CD4-positive, alpha-beta T cell treated with Interleukin-1 beta for 1 hour (primary cell): ENCODE measurements at places on chromosomes 2 and 18.
A peak's percentile ranks its signal among the peaks of the same experiment; 100 is the strongest.

GRCh38 chr18:13108330-13108729, 110.2 kb upstream of the LDLRAD4 start:
- DNase-seq: no peak

DNA sequence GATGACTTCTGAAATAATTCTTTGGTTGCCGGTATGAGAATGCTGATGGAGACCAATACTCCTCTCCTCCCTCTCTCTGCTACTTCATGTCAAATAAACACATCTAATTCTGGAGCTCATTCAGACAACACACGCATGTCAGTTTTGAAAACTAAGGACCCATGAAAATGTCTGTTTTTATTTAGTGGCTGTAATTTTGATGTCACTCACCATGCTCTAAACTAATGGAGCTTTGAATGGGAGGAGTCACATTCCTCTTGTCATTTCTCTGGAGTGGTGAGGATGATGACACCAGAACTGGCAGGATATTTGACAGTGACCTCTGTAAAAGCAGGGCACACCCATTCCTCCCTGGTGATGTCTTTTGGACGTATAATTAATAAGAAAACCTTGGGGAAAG, 163.0 kb downstream of the PHLPP1 start:
- no peak for DNase-seq

- no peak for DNase-seq
Measured at GRCh38 chr18:13246591-13246990, 28.0 kb downstream of the LDLRAD4 start.

DNA sequence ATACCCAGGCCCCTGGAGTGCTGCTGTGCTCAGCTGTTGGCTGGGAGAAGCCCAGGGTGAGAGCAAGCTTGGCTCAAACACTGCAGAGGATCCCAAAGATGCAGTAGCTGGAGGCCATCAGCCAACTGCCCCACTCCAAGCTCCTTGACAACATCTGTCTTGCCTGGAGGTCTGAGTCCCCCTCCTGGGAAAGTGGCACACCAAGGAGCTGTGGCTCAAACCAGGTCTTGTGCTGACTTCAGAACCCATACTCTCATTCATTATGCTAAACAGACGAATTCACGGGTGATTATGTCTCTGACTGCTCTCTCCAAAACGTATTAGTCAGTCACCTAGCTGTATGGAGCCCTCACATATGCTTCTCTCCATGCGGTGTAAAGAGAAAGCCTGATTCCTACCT, 206.1 kb downstream of the TTC32 start:
- no peak for DNase-seq

DNA sequence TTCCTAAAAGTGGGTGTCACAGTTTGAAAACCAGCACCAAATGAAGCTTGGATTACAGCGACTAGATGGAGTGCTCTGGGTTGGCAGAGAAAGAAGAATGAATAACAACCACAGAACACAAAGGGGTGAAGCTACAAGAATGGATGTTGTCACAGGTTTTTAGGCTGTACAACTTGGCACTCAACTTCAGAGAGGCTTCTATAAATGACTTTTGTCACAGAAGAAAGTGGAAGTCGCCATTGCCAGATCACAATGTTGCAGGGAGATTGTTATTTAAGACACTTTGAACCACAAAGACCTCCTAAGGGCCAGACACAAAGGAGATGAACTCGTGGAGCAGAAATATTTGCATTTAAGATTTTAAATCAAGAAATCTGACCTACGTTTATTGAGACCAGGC, 354.2 kb downstream of the CDH7 start:
- no peak for DNase-seq

GRCh38 chr2:133223226-133223625, 345.0 kb downstream of the NCKAP5 start:
- no peak for DNase-seq

DNA sequence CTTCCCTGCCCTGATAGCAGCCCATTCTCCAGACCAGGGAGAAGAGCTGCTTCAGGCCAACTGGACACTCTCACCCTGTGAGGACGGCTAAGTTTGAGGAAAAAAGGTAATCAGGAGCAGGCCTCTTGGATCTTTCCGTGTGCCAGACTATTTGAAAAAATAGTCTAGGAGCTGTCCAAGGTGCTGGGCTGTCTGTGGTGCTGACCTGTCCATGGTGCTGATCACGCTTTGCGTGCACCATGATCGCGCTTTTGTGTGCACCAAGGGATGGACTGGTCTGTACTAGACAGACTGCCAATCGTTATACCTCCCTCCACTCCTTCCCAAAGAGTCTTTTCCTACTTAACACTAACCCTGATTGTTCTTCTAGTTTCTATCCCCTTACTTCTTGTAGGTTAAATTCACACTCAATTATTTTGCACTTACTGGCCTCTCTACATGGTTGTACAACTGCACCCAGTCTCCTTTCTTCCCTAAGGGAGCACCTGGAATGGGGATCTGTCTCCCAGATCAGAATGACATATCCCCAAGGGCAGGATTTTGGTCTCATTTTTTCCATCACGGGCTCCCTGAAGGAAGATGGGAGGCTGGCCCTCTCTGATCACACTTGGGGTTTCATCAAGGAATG, 295.4 kb downstream of the CELF4 start:
- DNase-seq: no peak

- no peak for DNase-seq
Measured at GRCh38 chr2:166230024-166230723, 102.4 kb upstream of the SCN1A start.

- no peak for DNase-seq
Measured at GRCh38 chr2:165776796-165777195, 17.3 kb downstream of the GALNT3 start.

DNA sequence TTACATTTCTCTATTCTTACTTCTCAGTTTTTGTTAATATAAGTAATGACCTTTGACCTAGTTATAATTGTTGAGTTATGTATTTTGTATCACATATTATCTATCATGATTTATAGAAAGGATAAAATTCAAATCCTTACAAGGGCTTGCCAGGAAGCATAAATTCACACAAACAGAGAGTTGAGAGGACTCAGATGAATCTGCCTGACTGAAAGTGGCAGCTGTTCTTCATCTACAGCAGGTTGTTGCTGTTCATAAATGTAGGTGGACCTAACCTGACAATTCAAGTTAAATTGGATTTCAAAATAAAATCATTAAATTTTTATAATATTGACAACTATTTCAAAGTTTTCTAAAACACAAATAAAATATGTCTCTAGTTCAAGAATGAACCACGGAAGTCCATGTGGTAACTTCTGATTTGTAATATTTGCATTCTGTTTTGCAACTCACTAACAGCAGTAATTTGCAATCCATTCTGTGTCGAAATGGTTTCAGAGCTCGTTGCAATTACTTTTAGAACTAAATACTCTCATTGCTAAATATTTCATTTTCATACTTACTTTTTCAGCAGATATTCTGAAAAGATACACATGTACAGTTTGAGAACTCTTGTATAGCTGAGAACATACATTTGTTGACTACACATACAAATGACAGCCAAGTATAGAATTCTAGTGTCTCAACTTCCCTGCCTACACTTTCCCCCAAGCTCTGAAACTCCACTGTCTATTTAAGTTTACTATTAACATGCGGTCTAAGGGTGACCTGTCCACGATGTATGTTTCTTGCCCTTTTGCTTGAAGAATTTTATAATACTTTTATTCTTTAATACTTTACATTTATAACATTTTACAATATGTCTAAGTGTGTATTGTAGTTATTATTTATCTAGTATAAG, 25.7 kb downstream of the SCN7A start:
- no peak for DNase-seq

GRCh38 chr18:35730691-35731370, 149.3 kb downstream of the GALNT1 start:
- no peak for DNase-seq

DNA sequence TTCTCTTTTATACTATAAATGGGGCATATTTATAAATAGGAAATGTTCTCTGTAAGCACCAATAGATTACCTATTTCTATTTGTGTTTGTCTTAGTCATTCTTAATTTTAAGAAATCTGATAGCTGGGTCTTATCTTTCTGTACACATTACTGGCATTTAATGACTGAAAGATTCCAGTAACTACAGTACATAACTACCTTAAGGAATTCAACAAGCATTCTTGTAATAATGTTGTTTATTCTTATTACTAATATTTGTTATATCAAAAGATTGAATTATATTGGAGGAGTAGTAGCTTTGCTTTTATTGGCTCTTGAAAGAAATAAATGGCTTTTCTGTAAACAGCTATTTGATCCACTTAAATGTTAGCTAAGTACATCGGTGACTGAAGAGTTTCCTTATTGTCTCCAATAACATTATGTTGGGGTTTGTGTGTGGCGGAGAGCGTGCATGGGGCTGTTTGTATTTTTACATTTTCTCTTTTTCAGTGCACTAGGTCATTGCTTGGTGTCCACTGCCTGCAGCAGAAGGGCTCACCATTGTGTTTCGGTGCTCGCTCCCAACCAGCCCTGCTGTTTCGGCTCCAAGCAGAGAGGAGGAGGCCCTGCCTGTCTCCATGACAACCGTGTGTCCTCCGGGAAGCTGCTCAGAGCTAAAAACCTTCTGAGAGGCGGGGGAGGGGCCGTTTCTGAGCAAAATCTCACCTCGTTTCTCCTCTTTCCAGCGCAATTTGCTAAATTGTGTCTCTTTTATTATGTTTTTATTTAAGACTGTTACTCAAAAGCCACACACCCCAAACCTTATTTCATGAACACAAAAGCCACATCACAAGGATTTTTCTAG, 112.5 kb upstream of the SLC38A11 start:
- DNase-seq: no peak

GRCh38 chr2:171431677-171432167, 2.1 kb downstream of the METTL8 start:
- DNase-seq: no peak

DNA sequence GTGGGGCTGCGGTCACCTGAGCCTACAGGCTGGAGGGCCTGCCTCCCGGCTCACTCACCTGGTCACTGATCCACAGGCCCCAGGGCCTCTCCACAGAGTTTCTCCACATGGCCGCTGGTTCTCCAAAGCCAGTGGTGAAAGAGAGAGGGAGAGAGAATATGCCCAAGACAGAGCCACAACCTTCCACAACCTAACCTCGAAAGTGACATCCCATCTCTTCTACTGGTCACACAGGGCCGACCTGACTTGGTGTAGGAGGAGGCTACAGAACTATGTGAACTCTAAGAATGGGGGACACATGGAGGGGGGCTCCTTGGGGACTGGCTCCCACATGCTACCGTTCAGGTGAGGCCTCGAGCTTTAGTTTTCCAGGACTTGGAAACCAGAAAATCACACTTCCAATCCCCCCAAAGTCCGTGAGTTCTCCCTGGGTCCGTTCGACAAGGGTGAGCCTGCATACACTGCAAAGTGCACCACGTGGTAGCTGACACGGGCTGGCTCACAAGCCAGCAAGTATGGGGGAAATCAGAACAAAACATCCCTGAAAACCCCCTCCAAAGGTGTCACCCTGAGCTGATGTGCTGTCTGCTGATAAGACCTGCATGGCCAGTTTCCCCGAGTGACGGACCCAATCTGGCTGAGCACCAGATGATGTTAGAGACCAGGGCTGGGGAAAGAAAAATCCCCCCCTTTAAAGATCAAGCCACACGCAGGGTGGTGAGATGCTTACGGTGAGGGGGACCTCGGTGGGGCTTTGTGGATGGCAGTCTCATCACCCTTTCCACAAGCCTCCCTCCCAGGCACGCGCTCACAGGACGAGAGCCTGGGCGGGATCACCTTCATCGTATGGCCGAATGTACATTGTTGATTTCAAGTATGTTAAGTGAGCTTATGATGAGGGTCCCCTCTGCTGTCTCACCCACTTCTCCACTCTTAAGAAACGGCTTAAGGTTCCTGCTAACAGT, 54.2 kb upstream of the SEMA4C start:
- DNase-seq: peak; percentile 42

GRCh38 chr2:240917684-240918257, 11.6 kb downstream of the CROCC2 start:
- DNase-seq: no peak

DNA sequence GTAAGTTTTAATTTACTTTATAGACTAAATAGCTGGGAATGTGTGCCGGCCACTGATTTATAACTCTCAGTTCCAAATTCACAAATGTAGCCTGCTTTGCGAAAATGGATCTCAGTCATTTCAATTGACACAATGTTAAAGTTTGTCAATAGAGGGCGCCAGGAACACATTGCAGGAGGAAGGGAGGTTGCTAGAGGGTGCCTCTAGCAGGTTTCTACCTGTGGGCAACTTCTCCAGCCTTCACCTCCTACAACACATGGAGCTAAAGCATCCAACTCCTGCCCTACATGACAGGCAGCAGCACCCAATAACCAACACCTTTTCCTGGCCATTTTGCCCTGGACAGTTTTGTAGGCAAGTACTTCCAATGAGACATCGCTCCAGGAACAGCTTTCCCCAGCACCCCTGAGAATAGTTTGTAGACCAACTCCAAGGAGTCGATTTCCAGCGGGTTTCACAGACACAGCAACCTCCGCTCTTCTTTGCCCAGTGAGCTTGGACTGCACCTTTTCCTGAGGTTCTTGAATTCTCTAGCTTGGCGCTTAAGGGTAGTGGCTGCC, 784.8 kb upstream of the CDH2 start:
- no peak for DNase-seq

- no peak for DNase-seq
Measured at GRCh38 chr2:26725521-26725820, 32.9 kb downstream of the KCNK3 start.

DNA sequence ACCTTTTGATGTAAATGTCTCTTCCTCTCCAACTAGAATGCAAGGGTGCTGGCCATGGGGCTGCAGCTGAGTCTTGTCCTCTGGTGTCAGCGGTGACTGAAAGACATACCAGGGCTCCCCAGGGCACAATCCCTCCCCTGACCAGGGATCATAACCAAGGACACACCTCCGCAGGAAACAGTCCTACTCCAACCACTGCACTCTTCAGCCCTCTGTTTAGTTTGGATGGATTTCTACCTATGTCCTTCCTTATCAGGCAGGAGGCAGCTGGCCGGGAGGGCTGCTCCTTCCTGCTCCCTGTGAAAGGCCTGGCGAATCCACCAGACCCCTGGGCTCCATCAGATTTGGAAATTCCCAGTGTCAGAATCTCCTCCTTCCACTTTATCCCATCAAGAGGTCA, 185.2 kb upstream of the ID2 start:
- no peak for DNase-seq

DNA sequence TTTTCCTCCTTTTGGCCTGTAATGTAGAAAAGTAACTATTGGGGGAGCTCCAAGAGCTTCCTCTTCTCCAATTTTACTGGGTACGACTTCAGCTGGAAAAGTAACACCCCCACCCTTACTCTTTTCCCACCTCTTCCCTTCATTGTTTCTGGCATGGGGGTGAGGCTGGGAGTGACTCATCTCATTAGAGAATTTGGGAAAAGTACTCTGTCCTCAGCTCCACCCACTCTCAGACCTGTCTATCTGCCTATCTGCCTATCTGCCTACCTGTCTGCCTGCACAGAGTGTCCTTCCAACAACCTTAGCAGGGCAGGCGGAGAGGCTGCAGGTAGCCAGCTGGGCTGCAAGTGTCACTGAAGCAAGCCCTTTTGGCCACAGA, 93.6 kb downstream of the EPHA4 start:
- no peak for DNase-seq
